EL (cell line): ENCODE measurements at places on chromosomes 12 and 14.

- DNase-seq: peak; percentile 45
Observed at GRCh38 chr12:104299842-104300481, 3.6 kb upstream of the EID3 start.

GRCh38 chr14:58878439-58879139 lies 240.8 kb downstream of the DACT1 start:
- DNase-seq: peak; percentile 13

DNA sequence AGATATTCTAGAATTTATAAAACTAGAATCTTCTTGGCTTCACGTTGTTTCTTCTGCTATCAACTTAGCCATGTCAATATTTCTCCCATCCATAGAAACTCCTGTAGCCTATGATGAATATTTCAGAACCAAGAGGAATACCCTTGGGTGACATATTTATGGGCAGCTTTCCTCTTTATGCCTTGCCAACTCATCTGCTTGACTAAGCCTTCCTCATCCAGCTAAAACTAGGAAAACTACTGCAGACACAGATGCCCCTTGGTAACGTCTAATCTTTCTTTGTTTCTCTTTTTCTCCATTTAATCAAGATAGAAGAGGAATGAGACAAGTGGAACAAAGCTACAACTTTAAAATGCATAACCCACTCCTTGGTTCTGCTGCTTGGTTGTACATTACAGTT lies 6.3 kb downstream of the GOLT1B start:
- no peak for DNase-seq

- DNase-seq: no peak
Observed at GRCh38 chr12:16962889-16963288, 356.9 kb upstream of the LMO3 start.

- peak; percentile 61 for DNase-seq
Observed at GRCh38 chr14:96762650-96763049, 34.5 kb upstream of the VRK1 start.
